ENCODE measurements at places on chromosomes 1 and 21.

DNA sequence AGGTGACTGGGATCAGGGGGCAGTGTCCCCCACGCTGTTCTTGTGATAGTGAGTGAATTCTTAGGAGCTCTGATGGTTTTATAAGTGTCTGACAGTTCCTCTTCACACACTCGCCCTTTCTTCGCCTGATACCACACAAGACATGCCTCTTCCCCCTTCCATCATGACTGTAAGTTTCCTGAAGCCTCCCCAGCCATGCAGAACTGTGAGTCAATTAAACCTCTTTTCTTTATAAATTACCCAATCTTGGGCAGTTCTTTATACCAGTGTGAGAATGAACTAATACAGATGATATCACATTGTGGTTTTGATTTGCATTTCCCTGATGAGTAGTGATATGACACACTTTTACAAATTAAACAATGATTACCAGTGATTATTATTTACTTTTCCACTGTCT is 229.9 kb downstream of the AKT3 start:
- DNase-seq: no peak

DNA sequence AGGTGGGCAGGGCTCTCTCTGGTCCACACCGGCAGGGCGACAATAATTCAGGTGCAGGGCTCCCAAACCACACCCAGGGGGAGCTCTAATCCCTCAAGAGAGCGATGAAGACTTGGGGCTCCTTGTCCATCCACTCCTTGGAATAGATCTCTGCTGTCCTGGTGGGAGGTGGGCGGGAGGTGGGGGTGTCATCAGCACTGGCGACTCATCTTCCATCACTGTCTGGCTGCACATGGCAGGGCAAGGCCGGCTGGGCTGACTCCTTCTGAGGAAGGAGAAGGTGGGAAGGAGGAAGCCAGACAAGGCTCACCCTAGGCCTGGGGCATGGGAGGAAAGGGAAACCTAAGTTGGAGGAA is 29.3 kb downstream of the TNNT2 start:
- DNase-seq: peak; percentile 78

- DNase-seq: no peak
These were observed 189.6 kb upstream of the PTGFR start for GRCh38 chr1:78301141-78301540.

DNA sequence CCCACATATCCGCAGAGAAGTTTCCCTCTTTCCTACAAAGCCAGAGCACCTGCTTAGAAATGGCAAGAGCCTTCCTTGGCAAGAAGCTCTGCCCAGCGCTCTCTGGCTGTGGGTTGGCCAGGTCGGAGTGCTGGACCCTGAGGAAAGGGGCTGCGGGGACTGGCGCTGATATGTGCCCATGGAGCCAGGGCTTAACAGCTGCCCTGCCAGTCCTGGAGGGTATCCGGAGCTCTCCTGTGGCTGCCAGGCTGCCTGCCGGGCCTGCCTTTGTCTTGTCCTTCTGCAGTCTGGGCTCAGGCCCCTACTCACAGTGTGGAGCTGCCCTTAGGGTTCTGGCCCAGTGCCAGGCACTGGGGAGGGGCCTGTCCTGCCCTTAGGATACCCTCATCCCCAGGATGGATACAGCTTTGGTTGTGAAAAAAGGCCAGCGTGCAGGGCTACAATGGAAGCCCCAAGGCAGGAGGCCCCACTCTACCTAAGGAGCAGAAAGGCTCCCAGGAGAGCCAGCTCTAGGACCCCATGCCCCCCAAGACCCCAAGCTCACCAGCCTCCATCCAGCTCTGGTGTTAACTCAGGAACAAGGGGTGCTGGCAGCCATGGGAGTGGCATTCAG is 43.4 kb downstream of the KIAA1614 start:
- DNase-seq: no peak

DNA sequence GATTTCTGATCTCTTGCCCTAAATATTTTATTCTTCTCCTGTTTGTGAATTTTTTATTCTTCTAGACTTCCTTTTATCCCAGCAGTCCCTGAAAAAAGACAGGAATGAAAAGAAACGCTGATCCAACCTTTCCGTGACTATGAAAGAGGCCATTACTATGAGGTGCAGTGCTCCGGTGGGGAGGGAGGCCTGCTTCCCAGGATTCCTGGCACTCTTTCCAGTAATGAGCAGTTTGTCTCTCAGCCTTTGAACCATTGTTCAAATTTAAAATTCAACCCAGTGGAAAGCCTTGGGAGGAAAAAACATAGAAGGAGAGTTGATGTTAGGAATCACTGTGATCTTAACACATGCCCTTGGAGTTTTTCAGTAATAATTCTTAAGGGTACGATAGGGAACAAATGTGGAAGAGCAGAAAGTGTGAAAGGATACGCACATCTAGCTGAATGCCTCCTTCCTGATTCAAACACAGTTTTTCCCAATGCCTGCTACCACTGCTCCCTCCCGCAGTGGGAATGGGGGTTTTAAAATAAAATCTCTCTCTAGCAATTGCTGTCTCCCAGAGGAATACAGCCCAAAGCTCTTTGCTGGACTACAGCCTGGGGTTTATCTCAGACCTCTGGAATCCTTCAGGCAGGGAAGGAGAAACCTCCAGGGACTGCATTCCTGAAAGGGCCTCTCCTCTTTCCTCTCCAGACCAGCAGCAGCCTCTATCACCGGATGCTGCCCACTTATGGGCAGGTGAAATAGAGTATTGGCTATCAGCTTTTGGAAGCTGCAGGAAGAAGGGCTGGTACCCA is 6.1 kb downstream of the IER5 start:
- no peak for DNase-seq

GRCh38 chr1:51289676-51290488 is 40.5 kb downstream of the TTC39A start:
- no peak for DNase-seq

GRCh38 chr1:153227810-153228209 is 10.4 kb downstream of the PRR9 start:
- DNase-seq: no peak

DNA sequence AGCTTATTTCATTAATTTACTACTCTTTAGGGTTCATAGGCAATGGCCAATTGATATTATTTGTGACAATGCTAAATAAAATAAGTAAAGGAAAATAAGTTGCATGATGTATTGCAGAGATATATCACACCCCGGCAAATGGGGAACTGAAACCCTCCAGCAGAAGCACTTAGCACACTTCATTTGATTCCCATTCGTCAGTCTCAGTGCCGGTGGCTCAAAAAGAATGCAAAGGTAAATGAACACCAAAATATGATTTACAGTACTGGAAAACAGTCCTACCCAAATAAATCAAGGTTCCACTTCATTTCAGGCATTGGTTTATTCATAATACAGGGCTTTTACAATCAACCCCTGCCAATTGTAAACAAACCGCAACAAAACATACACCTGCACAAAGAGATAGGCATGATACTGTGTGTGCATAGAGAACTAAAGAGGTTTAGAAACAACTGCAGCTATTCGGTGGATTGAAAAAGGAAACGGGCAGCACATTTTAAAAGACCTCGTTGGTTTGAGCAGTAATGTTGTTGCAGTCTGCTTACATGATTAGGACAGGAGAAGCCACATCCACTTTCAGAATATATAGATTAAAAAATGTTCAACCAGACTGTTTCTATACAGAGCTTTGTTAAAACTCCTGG is 1019.2 kb downstream of the TTLL7 start:
- no peak for DNase-seq

DNA sequence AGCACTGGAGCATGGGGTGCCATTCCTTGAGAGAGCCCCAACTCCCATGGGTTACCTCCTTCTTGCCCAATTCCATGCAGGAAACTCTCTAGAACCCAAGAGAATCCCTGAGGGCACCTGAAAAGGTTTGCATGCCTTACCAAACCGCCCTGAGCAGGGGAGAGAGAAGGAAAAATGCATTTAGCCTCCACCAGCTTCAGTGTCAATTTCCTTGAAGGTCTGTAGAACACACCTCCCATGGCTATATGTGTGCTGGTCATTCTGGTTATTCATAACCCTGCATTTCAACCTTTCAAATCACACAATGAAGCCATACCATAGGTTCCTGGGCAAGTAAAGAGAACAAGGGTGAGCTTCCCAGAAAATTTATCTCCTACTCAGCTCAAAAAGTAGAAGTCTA is 39.6 kb downstream of the HSD3B1 start:
- no peak for DNase-seq

DNA sequence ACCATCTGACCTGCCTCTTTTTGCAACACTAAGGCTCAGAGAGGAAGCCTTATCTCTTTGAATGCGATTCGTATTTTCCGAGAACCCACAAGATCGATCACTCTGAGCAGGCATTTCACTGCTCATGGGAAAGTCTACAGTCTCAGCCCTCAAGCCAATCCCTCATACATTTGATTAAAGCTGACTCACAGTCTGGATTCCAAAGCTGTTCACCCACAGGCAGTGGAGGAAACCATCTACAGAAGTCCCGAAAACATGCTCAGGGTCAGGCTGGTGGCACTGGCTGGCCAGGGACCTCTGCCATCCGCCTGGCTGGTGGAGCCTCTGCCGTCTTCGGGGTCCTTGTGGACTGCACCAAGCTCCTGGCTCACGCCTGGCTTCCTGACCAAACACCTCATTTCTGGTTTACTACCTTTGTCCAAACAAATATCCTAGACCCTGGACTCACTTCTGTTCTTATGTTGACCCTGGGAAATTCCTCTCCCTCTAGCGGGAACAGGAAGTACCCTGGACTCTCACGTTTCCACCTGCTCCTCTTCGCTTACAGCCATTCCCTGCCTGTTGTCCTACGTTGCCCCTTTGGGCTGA is 650.0 kb downstream of the SMYD3 start:
- peak; percentile 15 for DNase-seq

- no peak for DNase-seq
These were observed 54.3 kb upstream of the LGALS8 start for GRCh38 chr1:236469466-236469865.

GRCh38 chr1:36268981-36269380 is 37.2 kb upstream of the SH3D21 start:
- no peak for DNase-seq

- no peak for DNase-seq
These were observed 14.3 kb upstream of the SPEN start for GRCh38 chr1:15833069-15833679.

- peak; percentile 76 for DNase-seq
These were observed 143.0 kb upstream of the GRIK3 start for GRCh38 chr1:37177230-37177864.

GRCh38 chr1:64147759-64148158 is 55.7 kb upstream of the UBE2U start:
- no peak for DNase-seq

GRCh38 chr1:76287917-76288316 is 213.4 kb downstream of the ST6GALNAC3 start:
- DNase-seq: no peak

- DNase-seq: no peak
These were observed 60.0 kb upstream of the IVNS1ABP start for GRCh38 chr1:185376840-185377635.

- no peak for DNase-seq
These were observed 403.3 kb downstream of the KIF26B start for GRCh38 chr1:245558069-245558468.

- no peak for DNase-seq
These were observed 42.3 kb downstream of the TCEANC2 start for GRCh38 chr1:54095546-54096226.

DNA sequence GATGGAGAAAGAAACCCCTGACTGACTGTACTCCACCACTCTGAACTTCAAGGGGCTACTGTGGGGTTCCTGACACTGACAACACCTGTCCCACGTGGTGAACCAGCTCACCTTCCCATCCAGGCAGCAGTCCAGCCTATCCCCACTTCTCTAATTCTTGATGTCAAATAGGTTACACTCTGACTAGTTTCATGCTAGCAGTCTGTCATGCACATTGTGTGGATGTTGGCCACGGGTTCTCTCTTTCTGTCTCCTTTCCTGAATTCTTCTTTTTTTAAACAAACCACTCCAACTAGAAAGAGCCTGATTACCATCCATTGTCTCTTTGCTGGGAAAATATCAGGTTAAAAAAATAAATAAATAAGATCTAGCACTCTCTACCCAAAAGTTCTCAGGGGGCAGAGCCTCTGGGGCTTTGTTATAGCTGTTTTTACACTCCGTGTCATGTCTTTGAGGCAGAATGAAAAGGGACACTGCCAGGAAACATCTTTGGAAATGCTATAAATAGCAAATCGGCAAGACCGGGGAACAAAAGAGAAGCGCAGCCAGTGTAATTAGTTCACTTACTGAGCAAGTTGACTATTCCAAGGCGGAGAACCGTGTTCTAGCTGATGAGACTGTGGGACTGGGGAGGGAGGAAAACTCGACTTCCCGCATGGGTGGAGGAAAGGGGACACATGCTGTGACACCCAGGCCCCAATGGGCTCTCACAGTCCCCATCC is 356.1 kb downstream of the OMA1 start:
- no peak for DNase-seq

- no peak for DNase-seq
These were observed 19.3 kb upstream of the DDAH1 start for GRCh38 chr1:85484264-85484663.

DNA sequence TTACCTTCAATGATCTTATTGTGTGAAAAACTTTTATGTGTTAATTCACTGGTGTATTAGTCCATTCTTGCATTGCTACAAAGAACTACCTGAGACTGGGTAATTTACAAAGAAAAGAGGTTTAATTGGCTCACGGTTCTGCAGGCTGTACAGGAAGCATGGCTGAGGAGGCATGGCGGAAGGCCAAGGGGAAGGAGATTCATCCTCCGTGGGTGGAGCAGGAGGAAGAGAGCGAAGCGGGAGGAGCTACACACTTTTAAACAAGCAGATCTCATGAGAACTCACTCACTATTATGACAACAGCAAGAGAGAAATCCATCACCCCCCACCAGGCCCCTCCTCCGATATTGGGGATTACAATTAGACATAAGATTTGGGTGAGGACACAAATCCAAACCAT is 44.2 kb upstream of the RGS7 start:
- no peak for DNase-seq

GRCh38 chr1:204647114-204647804 is 38.3 kb downstream of the LRRN2 start:
- peak; percentile 75 for DNase-seq

DNA sequence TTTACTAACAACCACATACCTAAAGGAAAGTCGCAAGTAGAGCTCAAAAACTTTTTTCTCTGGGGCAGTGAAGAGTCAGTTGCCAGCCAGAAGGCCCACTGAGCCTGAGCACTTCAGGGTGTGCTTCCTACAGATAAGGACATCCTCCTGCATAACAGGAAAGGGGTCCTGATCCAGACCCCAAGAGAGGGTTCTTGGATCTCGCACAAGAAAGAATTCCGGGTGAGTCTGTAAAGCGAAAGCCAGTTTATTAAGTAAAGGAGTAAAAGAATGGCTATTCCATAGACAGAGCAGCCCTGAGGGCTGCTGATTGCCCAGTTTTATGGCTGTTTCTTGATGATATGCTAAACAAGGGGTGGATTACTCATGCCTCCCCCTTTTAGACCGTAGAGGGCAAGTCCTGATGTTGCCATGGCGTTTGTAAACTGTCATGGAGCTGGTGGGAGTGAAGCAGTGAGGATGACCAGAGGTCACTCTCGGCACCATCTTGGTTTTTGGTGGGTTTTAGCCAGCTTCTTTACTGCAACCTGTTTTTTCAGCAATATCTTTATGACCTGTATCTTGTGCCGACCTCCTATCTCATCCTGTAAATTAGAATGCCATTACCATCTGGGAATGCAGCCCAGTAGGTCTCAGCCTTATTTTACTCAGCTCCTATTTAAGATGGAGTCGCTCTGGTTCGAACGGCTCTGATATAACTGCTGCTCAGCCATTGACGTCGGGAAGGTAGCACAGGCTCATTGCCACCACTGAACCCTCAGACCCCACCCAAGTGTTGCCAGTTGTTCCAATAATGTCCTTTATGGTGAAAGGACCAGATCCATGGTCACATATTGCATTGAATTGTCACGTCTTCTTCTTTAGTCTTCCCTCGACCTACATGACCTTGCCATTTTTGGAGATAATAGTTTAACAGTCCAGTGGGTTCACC is 96.6 kb upstream of the ERRFI1 start:
- DNase-seq: no peak

GRCh38 chr1:41995441-41996130 is 76.9 kb upstream of the HIVEP3 start:
- no peak for DNase-seq

Data from NT2/D1 (cell line).